Cortex of kidney (tissue), 1 donor: ENCODE measurements at places on chromosomes 6 and 20.

DNA sequence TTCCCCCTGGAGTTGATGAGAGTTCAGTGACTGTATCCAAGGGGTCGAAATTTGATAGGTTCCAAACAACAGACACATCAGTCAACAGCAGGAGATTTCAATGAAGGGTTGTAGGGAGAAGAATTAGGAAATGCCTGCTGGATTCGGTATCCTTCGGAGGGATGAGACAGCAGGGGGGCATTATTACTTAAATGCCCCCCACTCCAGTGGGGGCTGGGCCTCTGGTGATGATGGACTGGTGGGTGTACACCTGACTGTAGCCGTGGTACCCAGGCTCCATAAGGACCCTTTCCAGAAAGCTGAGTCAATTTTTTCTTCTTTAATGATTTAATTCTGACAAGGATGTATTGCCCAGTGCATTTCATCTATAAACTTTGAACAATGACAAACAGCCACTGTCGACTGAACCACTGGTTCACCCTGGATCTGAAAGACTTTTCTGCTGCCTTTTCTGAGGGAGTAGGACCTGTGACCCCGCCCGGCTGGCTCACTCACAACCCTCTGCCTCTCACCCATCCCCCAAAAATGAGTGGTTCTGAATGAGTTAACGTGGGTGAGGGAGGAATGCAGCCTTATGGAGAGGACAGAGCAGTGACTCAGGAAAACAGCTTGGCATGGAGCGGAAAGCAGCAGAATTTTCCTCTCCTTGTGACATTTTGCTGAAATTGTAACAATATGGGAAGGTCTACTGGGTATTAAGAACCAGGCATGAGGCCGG is 41.0 kb downstream of the ZMYND8 start:
- DNase-seq, result no peak

- DNase-seq, result no peak
These were observed 6.6 kb upstream of the BTNL2 start for GRCh38 chr6:32413427-32414047.

DNA sequence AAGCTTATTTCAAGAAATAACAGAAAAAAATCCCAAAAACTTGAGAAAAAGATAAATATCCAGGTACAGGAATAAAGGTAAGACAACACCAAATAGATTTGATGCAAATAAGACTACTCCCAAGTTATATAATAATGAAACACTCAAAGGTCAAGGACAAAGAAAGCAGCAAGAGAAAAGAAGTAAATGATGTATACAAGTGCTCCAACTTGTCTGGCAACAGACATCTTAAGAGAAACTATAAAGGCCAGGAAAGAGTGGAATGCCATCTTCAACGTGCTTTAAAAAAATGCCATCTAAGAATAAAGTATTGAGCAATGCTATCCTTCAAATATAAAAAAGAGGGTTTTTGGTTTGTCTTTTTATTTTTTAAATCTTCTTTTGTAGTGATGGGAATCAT is 54.2 kb downstream of the REV3L start:
- no peak for DNase-seq

- DNase-seq, result no peak
These were observed 1.5 kb downstream of the RPS18 start for GRCh38 chr6:33273129-33273923.

GRCh38 chr6:82712826-82713225 is 349.2 kb downstream of the TPBG start:
- no peak for DNase-seq

- no peak for DNase-seq
These were observed 48.2 kb downstream of the IRF4 start for GRCh38 chr6:439641-440167.
